ENCODE measurements at places on chromosomes 7 and 10.
A peak's percentile ranks its signal among the peaks of the same experiment; 100 is the strongest.

DNA sequence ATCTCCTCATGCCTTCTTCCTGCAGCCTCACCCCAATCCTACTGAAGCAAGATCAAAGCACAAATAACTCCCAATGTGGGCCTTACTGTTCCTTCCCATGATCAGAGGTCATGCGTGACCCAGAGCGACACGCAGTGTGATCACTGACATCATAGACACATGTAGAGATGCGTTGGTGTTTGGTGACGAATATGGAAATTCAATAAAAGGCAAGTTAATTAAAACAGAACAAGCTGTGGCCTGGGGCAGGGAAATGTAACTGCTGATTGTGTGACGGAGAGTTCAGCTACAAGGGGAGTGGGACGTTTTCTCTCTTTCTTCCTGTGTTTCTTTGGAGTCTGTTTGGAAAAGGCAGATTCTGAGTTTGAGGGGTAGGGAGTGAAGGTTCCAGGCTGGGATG, 34.8 kb upstream of the CARD11 start:
- DNase-seq: no peak

GRCh38 chr10:12500381-12501303, 151.3 kb downstream of the CAMK1D start:
- DNase-seq: peak; percentile 8

DNA sequence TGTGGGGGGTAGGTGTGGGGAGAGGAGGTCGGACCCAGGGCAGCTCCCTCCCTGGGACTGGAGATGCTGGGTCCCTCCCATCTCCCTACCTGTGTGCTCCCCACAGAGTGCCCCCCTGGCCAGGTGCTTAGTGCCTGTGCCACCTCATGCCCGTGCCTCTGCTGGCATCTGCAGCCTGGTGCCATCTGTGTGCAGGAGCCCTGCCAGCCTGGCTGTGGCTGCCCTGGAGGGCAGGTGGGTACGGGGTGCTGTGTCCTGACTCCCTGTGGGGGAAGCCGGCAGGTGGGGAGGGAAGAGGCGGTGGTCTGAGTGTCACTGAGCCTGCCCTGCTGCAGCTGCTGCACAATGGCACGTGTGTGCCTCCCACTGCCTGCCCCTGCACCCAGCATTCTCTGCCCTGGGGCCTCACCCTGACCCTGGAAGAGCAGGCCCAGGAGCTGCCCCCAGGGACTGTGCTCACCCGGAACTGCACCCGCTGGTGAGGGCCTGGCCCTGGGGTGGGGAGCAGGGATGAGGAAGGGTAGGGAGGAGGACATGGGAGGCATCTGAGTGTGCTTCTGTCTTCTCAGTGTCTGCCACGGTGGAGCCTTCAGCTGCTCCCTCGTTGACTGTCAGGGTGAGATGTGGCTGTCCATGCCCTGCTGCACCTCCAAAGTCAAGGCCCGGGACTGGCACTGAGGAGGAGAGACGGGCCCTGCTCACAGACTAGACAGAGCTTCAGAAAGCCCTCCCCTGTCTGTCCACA, 11.7 kb upstream of the ZNF862 start:
- no peak for DNase-seq

- no peak for DNase-seq
Observed at GRCh38 chr7:47941136-47941844, 7.0 kb downstream of the PKD1L1 start.

DNA sequence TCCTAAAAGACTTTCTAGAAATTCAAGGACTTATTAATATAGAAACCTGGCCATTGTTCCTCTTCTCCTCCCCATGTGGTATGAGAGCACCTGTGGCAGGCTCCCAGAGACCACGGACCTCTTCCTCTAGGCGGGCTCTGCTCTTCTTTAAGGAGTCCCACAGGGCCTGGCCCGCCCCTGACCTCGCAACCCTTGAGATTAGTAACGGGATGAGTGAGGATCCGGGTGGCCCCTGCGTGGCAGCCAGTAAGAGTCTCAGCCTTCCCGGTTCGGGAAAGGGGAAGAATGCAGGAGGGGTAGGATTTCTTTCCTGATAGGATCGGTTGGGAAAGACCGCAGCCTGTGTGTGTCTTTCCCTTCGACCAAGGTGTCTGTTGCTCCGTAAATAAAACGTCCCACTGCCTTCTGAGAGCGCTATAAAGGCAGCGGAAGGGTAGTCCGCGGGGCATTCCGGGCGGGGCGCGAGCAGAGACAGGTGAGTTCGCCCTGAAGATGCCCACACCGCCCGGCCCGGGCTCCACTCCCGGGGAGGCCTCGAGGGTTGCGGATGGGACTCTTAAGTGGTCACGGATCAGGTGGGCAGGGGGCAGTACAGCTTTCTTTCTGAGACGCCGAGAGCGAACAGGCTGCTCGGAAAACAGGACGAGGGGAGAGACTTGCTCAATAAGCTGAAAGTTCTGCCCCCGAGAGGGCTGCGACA, at the start of gene SLC26A4:
TSS of gene SLC26A4 (plus strand) at position 448 of the 700 bp plus-strand sequence. CDS start 814 bp downstream, outside the sequence.
- no peak for DNase-seq

DNA sequence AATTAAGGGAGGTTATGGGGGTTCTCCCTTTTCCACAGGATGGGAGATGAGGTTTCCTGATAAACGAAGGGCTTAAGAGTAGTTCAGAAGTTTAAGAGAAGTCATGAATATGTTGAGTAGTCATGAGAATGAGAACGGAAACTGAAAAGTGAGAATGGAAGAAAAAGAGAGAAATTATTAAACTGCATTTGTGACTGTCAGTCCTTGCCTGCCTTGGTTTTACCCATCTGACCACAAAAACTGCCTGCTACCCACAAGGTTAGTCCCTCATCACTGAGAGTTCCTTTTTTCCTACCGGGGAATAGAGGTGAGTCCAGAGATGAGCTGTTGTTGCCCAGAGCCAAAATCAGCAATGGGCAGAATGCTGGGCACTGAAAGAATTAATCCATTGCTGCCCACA, 174.1 kb upstream of the BET1 start:
- no peak for DNase-seq

DNA sequence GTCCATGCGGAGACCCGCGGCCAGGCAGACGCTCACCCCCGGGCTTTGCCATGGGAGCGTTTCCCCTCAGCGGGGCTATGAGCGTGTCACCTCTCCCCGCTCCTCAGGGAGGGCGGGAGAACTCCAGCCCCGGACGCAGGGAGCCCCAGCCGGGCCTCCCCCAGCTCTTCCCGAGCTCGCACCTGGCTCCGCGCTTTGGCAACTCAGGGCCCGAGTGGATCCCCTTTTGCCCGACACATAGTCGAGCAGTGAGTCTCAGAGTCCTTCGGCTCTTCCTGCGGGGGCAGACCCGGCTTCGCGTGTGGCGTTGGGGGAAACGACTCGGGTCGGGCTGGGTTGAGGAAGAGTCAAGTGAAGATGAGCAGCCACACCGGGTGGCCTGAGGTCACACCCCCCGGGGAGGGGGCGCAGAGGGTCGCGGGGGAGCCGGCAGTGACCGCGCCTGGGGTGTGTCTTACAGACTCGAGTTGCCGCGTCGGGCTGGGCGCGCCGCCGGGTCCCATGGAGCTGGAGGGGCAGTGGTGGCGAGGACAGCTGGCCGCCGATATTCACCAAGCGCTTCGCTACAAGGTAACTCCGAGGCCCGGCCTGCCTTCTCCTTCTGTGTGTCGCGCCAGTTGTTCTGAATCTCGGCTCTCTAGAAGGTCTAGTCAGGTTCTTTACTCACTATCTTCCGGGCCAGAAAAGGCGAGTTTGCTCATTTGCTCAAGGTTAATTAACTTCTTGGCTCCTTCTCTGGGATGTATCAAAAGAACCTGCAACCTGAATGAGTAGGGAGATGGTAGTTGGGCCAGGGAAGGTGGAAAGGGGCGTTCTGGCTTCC, 721 bp downstream of the CCNJ start:
- DNase-seq: no peak

DNA sequence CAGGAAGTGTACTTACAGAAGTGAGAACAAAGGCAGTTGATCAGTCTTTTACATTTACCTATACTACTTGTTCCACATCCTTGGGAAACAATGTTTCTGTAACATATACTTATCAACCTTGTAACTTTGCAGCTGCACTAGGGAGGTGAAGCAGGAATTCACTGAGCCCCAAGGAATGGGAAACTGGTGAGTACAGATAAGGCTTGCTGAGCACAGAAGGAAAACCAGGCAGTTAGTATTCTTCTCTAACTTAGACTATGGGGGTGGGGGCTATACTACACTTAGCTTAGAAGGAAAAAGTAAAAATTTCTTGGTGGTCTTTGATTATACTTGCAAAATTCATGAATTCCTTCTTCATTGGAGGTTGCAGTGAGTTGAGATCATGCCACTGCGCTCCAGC, 6.9 kb upstream of the ZNF33A start:
- DNase-seq: no peak

DNA sequence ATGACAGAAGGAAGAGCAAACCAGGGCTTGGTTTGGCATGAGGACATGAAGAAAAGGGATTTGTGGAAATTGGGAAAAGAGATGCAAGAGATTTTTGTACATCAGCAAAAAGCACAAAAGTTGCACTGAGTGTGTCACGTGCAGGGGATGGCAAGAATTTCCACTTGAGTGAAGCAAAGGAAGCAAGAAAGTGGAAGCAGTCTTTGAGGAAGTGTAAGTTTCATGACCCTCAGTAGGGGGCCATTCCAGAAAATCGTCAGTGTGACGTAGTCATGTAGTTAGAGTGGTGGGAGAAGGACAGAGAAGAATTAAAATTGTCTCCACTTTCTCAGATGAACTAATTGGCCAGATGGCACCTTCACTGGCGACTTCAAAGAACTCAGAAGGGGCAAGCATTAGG, 123.3 kb upstream of the FZD1 start:
- DNase-seq: no peak

DNA sequence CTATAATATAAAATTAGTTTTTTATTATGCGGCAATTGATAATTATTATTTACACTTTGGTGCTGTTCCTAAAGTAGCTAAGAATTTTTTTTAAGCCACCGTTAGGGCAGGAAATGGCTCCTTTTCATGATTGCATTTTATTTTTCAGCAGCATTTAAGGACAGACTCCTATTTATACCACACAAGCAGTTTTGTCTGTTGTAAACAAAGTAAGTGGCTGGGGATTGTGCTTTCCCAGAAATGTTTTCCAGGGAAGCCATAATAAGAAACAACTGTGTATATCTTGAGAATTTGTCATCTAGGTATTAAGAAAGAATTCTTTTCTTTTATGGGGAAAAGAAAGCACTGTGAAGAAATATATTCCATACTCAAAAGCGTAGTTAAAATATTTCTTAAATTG, 232.0 kb downstream of the VTI1A start:
- DNase-seq: no peak

DNA sequence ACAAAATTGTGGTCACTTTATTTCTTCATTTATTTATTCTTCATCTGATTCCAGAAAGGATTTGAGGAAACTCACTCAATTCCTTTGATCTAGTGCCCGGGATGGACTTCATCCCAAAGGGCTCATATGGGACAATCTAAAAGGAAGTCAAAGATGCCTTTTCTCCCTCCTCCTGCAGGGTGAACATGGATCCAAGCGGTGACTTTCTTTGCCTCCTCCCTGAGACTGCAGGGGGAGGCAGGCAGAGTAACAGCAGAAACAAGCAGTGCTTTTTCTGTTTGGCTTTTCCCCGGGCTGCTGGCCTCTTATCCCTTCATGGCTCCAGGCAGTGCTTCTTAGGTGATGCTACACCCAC, 10.0 kb upstream of the DNMBP start:
- no peak for DNase-seq

GRCh38 chr10:22697101-22697500, 17.3 kb downstream of the PIP4K2A start:
- DNase-seq: no peak

DNA sequence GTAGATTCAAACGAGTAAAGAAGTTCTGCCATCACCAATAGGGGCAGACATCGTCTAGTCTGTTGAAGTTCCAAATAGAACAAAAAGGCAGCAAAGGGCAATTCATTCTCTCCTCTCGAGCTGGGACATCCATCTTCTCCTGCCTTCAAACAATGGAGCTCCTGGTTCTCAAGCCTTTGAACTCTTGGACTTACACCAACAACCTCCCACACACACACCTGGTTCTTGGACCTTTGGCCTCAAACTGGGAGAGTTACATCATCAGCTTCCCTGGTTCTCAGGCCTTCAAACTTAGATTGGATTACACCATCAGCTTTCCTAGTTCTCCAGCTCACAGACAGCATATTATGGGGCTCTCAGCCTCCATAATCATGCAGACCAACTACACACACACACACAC, 9.8 kb upstream of the GIMAP5 start:
- no peak for DNase-seq

GRCh38 chr7:95772298-95772770, at the start of gene DYNC1I1:
DYNC1I1 (plus strand) TSS chr7:95772554; CDS start chr7:95804730, 32,176 bp downstream.
- DNase-seq: peak; percentile 13

GRCh38 chr10:69073026-69073425, 14.9 kb upstream of the SRGN start:
- DNase-seq: no peak

DNA sequence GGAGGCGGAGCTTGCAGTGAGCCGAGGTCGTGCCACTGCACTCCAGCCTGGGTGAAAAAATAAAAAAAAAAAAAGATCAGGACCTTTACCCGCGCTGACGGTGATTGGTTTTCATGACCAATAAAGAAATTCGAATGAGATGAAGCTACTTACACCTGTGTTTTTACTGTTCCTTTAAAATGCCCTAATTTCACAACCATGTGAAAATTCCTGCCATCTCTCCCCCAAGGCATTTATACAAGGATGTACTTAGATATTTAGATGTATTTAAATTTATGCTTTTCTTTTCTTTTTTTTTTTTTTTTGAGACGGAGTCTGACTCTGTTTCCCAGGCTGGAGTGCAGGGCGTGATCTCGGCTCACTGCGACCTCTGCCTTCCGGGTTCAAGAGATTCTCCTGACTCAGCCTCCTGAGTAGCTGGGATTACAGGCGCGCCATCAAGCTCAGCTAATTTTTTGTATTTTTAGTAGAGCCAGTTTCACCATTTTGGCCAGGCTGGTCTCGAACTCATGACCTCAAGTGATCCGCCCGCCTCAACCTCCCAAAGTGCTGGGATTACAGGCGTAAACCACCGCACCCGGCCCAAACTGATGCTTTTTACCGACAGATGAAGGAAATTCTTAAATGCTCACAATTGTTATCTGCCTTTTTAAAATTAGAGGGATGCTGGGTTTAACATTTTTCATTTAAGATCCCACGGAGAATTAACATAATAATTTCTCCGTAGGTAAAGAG, 3.1 kb upstream of the PHYH start:
- no peak for DNase-seq

- DNase-seq: no peak
Observed at GRCh38 chr10:122555442-122555841, 5.1 kb upstream of the DMBT1 start.

GRCh38 chr10:95466436-95466835, 94.7 kb downstream of the SORBS1 start:
- DNase-seq: no peak

DNA sequence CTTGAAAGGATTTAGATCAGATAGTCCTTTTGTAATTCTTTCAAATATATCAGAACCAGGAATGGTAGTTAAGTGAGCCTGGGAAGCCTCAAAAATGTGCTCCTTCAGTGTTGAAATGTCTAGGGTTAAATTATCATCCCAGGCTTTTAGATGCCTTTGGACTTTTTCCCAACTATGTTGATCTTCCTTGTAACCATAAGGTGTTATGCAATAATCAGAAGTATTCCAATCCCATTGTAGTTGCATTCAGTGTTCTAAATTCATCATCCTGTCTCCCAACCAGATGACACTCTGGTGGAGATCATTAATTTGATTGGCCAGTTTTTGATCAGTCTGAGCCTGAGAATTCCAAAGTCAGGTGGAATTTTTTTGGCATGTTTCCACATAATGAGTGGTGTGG, 35.1 kb upstream of the AKR1C2 start:
- DNase-seq: no peak

- DNase-seq: no peak
Observed at GRCh38 chr7:25250386-25250785, 22.1 kb upstream of the NPVF start.
